NCI-H1105 (cell line): ENCODE measurements at places on chromosomes 4 and X.

DNA sequence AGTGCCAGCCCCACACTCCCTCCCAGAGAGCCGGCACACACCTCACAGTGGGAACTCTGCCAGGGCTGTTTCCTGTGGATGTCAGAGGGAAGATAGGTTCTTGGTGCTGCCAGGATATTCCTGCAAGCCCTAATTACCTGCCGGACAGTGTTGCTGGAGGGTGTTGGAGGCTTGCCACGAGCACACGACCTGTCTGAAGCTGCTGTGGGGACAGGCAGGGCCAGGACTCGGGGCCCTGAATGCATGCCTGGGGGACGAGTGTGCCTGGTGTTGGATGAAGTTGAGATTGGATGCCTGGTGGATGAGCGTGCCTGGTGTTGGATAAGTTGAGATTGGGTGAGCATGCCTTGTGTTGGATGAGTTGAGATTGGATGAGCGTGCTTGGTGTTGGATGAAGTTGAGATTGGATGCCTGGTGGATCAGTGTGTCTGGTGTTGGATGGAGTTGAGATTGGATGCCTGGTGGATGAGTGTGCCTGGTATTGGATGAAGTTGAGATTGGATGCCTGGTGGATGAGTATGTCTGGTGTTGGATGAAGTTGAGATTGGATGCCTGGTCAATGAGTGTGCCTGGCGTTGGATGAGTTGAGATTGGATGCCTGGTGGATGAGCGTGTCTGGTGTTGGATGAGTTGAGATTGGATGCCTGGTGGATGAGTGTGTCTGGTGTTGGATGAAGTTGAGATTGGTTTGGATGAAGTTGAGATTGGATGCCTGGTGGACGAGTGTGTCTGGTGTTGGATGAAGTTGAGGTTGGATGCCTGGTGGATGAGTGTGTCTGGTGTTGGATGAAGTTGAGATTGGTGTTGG lies 23.2 kb upstream of the UVSSA start:
- no peak for DNase-seq

DNA sequence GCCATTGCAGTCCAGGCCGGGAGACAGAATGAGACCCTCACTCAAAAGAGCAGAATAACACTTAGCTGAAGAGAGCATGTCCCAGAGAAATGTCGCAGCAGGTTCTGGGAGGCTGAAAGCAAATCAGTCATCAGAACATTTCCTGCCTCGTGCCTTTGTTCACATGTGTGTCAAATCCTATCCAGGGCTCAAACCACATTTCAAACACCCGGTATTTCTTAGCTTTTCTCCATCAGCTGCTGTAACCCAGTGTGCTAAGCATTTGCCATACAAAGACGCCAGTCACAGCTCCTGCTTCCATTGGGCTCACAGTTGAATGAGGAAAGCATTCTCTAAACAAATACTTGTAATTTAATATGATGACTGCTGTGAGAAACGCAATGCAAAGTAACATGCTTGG lies 6.0 kb downstream of the PALLD start:
- no peak for DNase-seq

- no peak for DNase-seq
Observed at GRCh38 chrX:42025861-42026260, 102.5 kb upstream of the CASK start.

DNA sequence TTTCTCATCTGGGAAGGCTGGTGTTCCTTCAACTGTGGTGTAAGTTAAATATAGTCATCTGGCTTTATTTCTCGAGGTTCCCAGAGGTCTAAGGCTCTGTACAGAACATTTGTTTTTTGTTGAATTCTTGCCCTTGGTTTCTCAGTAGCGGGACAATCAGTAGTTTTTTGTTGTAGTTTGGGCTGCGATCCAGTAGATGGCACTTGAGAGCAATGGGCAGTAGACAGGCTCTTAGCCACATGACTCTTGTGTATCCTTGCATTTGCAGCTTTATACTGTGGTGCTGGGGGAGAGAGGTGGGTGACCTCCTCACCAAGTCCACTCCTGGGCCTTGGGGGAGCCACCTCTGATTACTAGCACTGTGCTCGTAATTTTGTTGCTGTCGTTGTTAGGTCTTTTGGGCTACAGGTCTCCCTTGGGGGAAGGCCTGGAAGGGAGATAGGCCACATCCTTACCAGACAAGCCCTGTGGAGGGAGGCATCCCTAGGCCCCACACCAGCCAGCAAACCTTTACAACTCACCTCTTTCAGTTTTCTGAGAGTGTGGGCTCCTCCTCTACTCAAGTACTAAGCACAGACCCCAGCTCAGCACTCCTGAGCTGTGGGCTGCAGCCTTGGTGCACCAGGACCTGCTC lies 8.1 kb downstream of the ETDB start:
- peak; percentile 15 for DNase-seq

DNA sequence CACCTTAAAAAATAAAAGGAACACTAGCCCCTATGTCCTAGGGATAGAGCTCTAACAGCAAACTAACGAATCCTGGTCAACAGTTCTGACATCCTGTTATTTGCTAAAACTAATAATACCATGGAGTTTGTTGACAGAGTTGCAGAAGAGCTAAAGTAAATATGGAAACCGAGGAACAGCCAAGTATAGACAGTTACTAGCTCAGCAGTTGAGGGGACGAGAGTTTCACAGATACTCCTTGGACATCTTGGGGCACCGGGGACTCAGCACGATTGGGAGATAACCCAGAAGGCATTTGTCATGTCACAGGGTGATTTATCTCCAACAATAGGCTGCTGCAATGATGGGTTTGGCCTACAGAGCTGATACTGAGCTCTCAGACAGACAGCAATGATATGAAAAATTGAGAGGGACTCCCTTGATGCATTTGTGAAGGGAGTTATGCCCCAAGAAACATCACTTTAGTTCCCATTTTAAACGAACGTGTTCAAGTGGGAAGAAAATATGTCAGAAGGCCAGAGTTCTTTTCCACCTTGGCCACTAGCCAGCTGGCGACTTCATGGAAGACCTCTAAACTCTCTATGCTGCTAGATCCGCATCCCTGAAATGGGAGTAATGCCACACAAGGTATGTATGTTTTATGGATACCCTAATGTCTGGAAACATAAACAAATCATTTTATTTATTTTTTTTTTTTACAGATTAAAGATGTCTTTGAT lies 48.6 kb downstream of the TSC22D3 start:
- no peak for DNase-seq

DNA sequence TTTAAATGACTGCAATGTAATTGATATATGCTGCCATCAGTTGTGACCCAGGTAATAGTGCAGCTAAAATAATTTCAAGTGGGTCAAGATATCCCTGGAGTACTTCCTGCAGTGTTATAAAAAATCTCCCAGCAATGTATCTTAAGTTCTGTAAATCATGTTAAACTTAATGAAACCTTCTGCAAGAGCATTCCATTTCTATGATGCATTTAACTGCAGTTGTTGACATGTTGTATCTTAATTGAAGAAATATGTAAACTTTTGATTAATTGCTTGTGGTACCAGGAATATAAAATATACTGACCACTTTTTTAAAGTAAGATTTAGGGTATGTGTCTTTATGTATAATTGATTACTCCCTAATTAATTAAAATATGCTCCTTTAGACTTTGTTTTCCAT lies 213.6 kb downstream of the AFF2 start:
- no peak for DNase-seq

GRCh38 chr4:2954358-2955185 lies 8.6 kb downstream of the NOP14 start:
- DNase-seq = no peak

DNA sequence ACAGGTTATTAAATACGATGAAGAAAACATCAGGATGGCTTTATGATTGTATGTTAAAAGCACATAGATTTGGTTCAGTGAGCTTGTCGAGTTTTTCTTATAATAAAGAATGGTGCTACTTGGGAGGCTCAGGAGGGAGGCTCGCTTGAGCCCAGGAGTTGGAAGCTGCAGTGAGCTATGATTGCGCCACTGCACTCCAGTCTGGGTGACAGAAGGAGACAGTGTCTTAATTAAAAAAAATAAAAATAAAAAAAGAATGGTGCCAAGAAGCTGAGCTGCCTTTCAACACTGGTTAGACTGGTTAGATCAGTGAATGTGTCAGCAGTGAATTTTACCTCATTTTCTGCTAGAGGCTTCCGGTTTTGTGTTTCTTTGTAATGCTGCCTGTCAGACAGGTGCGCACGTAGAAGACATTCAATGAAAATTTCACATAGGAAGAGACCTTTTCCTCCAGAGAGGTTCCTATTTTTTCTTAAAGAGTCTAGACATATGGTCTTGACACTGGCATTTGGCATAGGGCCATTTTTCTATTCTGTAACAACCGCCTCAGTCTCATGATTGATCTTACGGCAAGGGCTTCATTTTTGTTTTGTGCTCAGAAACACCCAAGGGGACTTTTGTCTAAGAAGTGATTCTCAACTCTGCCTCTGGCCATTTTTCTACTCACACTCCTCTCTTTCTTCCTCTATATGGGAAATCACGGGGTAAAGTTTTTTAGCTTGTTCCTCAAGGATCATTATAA lies 15.0 kb upstream of the ARSF start:
- DNase-seq = no peak

DNA sequence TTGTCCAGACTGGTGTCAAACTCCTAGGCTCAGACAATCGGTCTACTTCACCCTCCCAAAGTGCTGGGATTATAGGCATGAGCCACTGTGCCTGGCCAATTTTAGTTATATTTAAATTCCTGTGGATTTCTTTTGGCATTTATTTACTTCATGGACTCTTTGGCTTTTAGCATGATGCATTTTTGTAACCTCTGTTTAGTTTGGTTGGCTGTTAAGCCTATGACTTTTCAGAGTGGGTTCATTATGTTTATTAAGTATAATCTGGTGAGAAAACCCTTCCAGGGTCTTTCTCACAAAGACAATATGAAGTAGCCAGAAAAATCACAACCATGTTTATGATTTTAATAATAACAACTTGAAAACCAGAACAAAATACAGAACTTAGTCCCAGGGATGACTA lies 49.4 kb downstream of the USP38 start:
- DNase-seq = no peak

DNA sequence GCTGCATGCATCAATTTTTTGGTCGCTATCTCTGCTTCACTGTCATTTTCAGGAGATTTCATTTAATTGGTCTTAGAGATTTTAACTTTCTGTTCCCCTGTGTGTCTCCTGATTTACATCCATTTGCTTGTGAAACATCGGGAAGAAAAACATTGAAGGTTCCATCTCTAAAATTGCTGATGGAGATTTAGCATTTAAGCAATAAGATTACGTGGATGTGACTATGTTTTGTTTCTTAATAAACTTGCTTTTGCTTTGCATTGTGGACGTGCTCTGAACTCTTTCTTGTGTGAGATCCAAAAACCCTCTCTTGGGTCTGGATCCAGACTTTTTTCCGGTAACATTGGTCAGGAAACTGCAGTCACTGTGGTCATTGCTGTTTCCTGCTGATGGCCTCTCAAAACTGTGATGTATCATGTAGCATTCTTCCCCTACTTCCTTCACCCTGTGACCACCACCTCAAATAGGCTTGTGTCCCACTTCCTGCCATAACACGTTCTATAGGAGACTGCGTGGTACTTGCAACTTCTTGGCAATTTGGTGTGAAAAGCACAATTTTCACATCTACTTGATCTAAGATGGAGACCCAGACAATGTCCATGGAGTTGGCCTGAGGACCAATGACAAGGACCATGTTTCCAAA lies 4.9 kb downstream of the CXCL2 start:
- no peak for DNase-seq

DNA sequence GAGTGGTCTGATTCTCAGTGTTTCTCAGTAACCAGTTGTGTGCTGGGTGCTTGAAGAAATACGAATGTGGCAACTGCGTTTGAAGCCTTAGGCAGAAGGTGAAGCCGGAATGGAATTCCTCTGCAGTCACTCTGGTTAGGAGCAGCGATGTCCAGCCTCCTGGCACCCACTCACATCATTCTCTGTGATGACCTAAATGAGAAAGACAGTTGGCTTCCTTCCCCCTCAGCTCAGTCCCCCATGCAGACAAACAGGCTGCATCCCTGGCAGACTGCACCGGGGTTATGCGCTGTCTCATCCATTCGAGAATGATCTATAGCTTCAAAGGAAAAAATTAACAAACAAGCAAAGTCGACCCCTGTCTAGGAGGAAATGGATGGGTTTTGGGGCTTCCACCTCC lies 170.1 kb upstream of the SCML1 start:
- DNase-seq = no peak

- no peak for DNase-seq
Observed at GRCh38 chrX:11430271-11430670, 137.1 kb downstream of the AMELX start.

GRCh38 chr4:7759635-7760034 lies 180.0 kb downstream of the AFAP1 start:
- no peak for DNase-seq

DNA sequence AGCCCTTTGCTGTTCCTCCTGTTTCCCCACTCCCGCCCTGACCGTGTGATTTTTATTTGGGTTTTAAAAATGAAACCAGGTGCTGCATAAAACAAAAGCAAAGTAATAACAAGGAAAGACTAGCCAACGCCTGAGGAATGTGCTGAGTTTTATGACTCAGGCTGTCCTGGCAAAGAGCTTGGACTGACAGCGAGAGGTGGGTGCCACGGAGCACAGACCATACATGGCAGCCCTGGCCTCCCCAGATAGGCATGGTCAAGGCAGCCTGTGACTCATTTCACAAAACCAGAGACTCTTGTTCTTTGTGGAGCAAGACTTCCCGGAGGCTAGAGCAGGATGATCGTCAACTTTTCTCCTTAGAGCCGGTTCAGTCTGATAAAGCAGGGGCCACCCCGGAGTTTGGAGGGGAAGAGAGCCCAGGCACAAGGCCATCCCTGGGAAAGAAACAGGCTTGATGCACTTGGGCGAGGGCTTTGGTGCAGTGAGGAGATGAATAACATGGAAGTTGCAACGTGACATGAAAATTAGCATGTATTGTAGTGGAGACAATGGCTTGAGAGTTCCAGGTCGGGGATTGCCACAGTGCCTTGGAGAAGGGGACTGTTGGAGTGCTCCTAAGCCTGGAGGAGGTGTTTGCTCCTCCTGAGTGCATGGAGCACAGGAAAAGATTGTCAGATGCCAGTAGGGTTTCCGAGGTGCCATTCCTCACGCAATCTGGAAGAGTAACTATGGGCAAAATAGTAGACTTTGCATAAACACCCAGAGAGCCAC lies 54.8 kb downstream of the C4orf51 start:
- DNase-seq = no peak

- no peak for DNase-seq
Observed at GRCh38 chr4:169210504-169211118, 60.1 kb downstream of the SH3RF1 start.

DNA sequence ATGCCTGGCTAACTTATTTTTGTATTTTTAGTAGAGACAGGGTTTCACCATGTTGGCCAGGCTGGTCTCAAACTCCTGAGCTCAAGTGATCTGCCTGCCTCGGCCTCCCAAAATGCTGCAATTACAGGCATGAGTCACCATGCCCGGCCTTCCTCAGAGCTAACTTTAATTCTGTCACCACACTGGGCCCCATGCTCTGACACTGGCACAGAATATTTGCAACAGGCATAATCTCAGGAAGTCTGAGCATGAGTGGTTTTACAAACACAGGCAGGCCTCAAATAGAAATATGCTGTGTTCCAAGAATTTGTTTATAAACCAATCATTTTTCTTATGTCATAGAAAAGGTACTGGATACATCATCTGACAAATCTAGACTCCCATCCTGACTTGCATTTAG lies 32.7 kb upstream of the FAM9C start:
- DNase-seq = no peak
